ENCODE measurements at places on chromosomes 16 and 17.

DNA sequence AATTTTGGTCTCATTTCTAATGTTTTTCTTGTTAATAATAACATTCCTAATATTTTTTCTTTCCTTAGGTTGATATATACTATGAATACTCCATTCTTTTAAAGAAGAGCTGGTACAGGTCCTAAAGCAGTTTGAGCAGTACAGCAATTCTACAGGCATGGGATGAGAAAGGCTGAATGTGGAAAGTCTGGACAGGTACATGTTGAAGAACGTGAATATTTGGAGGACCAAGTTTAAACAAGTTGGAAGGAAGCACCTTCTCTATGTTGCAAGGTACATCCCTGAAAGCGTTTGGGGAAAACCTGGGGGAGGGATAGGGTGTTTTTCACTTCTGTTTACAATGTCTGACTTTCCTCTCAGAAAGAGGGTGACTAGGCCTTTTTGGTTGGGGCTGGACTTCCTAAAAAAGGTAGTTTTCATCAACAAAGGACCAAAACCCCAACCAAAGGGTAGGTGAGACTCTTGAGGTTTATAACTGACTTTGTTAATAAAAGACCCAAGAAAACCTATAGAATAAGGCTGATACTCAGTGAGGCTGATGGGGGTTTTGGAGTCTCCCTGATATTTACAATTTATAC, 95.9 kb upstream of the AXIN2 start:
- DNase-seq = no peak

DNA sequence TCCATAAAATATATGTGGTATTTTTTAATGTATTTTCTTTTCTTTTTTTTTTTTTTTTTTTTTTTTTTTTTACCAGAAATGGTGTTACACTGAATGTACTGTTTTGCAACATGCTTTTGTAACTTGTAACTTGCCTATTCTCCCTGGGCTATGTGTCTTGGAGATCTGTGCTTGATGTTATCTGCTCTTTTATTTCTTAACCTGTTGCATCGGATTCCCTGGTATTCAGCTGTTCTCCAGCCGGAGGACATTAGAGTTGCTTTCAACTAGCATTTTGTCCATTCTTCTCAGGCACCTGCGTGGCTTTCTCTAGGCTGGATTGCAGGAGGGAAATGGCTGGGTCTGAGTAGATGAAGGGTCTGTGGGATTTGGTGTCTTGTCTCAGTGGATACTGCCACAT, 47.4 kb downstream of the KATNIP start:
- DNase-seq = no peak

GRCh38 chr17:53837131-53837530, 14.4 kb downstream of the KIF2B start:
- DNase-seq = no peak

DNA sequence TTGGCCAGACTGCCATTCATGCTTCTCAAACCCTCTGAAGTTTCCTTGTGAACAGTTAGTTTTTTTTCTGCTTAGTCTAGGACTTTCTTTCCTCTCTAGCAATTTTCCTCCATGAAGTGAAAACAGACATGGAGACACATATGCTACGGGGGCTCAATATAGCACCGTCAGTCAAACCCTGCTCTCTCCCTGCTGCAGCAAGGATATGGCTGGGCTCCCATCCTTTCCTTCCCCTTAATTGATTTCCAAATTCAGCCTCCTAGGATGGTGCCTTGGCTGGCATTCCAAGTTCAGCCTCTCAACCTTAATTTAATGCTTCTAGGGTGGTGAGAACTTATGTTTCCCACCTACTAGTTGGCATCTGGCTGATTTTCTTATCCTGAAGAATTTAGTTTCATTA, 436.7 kb downstream of the NPIPA7 start:
- DNase-seq = no peak

DNA sequence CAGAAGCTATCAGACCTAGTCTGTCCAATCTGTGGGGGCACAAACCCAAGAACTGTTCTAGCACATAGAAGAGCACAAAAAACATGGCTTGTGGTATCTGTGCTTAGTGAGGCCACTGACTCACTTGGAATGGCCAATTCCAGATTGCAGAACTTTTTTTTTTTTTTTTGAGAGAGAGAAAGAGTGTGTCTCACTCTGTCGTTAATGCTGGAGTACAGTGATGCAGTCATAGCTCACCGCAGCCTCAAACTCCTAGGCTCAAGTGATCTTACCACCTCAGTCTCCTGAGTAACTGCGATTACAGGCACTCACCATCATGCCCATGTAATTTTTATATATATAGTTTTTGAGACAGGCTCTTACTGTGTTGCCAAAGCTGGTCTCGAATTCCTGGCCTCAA, 77.2 kb upstream of the CLEC3A start:
- no peak for DNase-seq
